ENCODE measurements at places on chromosomes 6 and 20.
A peak's percentile ranks its signal among the peaks of the same experiment; 100 is the strongest.

DNA sequence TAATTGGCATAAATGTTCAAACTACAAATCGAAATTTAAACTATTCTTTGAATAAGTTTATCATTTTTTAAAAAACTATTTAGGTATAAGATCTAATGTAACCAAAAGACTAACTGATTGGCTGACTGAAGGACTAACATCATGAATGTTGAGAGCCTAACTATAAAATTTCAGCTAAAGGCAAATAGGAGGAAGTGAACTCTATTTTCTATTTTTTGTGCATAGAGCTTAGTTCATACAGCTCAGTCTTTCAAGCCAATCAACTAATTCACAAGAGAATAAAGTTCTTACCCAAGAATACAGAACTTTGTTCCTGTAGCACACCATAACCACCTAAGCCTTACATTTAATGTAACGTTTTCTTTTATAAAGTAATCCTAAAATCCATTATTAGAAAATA lies 46.3 kb upstream of the STXBP5 start:
- DNase-seq, result no peak

GRCh38 chr6:63537201-63537958 lies 34.9 kb upstream of the LOC128125822 start:
- no peak for DNase-seq

DNA sequence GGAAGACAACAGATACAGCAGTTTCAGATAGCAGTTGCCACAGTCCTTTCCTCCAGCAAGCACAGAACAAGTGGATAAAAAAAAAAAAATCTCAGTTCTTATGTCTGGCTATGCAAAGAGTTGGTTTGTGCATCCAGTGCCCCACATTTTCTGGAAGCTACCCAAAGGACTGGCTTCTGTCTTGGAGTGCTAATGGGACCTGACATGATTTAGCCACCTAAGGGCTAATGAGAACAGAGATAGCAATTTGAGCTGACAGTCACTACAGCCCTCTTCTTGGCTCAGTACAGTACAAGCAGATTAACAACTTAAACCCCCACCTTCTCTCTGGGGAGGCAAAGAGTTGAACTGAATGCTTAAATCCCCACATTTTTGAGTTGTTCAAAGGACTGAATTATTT lies 976.8 kb downstream of the TBC1D32 start:
- DNase-seq, result no peak

- peak; percentile 50 for DNase-seq
Observed at GRCh38 chr20:38645980-38646858, 44.6 kb downstream of the ARHGAP40 start.

DNA sequence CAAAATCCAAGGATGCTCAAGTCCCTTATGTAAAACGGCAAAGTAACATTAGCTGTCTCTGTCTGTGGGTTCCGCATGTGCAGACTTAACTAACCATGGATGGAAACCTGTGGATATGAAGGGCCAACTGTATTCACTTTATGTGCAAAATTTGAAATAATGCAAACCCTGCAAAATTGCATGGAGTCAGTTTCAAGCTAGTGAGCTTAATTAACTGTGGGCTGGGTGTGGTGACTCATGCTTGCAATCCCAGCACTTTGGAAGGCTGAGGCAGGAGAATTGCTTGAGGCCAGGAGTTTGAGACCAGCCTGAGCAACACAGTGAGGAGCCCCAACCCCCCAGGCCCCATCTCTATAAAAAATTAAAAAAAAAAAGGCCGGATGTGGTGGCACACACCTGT lies 81.4 kb downstream of the ANKS1A start:
- DNase-seq, result peak; percentile 46

DNA sequence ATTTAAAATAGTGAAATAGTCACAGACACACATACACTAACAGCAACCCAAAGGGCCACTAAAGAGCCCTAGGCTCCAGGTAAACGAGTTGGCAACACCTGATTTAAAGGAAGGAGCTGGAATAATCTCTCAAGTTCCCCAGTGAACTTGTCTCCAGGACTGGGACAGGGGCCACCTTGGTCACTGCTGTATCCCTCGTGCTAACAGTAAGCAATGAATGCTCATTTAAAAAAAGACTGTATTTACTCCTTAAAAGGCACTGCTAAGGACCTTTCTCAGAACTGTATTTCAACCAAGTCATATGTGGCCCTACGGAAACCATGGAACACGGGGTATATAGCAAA lies 1.3 kb downstream of the DIDO1 start:
- DNase-seq, result no peak

- DNase-seq, result peak; percentile 75
Observed at GRCh38 chr6:35497571-35498421, 917 bp upstream of the TEAD3 start.

- no peak for DNase-seq
Observed at GRCh38 chr6:142407685-142408273, 106.0 kb downstream of the ADGRG6 start.

DNA sequence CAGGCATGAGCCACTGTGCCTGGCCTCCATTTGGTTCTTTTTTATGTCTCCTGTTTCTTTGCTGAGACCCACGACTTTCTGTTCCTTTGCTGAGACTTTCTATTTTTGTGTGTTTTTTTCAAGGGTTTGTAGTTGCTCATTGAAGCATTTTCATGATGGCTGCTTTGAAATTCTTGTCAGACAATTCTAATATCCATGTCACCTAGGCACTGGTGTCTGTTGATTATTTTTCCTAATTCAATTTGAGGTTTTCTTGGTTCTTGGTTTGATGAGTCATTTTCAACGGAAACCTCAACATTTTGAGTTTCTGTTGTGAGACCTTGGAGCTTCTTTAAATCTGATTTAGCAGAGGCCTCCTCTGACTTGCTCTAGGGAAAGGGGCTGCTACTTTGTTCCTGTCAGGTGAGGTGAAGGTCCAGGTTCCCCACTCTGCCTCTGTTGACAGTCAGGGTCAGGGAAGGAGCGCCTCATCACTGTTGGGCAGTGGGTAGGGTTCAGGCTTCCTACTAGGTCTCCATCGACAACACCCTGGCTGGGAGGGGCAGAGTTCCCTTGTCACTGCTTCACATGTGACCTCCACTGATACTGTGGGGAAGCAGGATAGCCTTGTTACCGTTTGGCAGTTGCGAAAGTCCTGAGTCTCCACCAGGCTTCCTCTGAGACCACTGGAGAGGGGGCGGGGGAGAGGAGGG lies 67.2 kb upstream of the RNF24 start:
- peak; percentile 82 for DNase-seq

DNA sequence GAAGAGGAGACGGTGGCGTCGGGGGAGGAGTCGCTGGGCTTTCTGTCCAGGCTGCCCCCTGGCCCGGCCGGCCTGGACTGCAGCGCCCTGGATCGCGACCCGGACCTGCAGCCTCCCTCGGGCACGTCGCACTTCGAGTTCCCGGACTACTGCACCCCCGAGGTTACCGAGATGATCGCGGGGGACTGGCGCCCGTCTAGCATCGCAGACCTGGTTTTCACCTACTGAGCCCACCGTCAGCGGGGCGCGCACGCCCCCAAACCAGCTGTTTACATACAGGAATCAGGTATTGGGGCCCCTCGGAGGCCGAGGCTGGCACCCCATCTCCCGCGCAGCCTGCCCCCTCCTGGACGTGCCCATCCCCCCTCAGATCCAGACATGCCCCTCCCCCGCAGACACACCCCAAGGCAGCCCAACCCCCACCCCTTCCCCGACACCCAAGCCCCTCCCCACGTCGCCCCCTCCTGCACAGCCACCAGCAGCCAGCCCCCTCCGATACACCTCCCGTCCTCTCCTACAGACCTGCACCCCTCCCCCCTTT lies 1.4 kb downstream of the SOX12 start:
- no peak for DNase-seq

GRCh38 chr6:41836022-41836659 lies 48.6 kb downstream of the TOMM6 start:
- peak; percentile 41 for DNase-seq

- peak; percentile 9 for DNase-seq
Observed at GRCh38 chr6:110938171-110938570, 20.3 kb upstream of the GTF3C6 start.

- DNase-seq, result no peak
Observed at GRCh38 chr6:107129370-107129925, 14.1 kb upstream of the BEND3 start.

DNA sequence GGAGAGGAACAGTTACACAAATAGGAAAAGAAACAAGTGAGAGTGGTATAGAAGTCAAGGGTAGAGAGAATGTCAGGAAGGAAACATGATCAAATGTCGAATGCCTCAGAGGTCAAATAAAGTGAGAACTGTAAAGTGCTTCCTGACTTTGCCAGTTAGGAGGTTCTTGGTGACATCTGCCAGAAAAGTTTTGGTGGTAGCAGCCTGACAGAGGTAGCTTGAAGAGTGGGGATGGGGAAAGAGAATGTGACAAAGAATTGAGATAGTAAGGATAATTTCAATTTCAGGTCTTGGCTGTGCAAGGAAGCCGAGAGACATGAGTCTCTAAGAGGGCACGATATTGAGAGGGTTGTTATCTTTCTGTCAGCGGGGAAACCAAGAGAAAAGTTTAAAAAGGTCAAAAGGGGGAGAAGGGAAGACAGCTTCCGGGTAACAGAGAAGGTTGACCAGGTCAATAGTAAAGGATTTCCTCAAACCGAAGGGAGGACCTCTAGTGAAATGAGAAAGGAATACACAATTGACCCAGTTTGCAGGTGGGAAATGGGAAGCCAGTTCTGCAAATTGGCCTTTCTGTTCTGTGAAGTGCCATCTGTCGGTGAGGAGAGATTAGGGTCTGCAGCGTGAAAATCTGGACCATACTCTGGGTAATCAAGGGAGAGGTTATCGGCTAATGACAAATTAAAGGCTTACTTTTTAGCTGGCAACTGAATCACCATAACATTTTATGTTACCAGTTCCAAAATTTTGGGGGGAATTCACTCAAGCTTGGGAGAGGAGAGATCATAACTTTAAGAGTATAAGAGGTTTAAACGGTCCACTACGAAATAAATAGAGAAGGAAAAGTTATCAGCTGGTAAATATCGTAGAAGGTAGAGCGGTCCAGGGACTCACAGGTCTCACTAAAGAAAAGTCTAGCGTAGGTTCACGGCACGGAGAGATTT lies 973 bp upstream of the BRD2 start:
- DNase-seq, result peak; percentile 49

DNA sequence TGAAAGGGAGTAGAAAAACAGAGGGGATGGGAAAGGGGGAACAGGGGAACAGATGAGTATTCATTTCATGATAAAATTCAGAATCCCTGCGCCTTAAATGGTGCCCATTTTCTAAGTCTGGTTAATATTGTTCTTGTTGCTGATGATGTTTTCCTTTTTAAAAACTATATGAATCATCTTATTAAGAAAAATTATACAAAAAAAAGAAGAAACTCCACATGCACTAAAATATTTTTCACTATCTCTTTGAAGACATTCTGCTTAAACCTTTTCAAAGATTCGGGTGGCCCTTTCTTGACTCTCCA lies 1.1 kb upstream of the TFAP2B start:
- DNase-seq, result no peak
